ENCODE measurements at places on chromosomes 1 and 21.

- no peak for DNase-seq
Measured at GRCh38 chr1:79817031-79817560, 810.6 kb upstream of the ADGRL4 start.

- no peak for DNase-seq
Measured at GRCh38 chr21:45618287-45618686, 25.2 kb upstream of the PCBP3 start.

- no peak for DNase-seq
Measured at GRCh38 chr1:107692580-107693345, 272.2 kb downstream of the VAV3 start.

DNA sequence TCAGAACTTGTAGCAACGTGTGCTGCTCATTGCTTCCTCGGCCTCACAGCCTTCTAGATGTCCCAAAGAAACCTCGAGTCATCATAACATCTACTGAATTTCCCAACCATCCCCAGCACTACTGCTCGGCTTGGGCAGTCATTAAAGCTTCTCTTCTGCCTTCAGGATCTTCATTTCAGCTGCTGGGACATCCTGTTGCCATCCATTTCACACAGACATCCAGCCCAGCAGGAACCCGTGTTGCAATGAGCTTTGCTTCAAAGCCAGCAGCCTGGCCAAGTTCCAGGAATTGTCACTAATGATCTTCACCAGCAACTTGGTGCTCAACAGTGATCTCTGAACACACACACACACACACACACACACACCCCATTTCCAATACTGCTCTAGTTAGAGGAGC, 18.5 kb downstream of the WLS start:
- no peak for DNase-seq

GRCh38 chr1:80244372-80244771, 1237.8 kb upstream of the ADGRL4 start:
- no peak for DNase-seq

DNA sequence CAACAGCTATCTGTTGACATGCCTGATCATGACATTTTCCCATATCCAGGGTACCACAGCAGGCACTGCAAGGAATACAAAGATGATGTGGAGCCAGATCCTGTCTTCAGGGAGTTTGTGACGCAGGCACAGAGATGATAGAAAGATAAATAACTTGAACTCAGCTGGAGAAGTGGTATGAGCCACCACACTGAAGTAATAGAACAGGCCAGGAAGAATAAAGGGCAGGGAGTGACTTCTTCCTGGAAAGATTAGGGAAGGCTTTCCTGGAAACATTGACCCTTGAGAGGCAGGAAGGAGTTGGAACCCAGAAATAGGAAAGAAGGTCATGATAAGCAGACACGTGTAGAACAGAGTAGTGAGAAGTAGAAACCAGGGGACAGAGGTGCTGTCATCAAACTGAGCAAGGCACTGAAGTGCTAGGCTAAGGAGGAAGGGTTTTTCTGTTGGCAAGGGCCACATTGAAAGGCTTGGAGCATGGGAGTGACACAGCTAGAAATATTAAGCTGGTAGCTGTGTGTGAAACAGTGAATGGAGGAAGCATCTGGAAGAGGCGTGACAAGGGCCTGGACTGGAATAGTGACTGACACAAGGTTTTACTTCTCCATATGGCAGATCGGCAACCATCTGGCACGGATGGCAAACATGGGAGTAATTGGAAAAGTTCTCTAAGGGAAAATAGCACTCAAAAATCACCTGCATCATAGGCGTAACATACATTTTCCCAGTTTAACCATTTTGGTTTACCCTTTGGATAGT, 68.4 kb downstream of the AK5 start:
- no peak for DNase-seq

- DNase-seq, result no peak
Measured at GRCh38 chr1:201361652-201362504, 15.6 kb downstream of the TNNT2 start.

GRCh38 chr1:24897263-24898151, 32.6 kb downstream of the RUNX3 start:
- no peak for DNase-seq

DNA sequence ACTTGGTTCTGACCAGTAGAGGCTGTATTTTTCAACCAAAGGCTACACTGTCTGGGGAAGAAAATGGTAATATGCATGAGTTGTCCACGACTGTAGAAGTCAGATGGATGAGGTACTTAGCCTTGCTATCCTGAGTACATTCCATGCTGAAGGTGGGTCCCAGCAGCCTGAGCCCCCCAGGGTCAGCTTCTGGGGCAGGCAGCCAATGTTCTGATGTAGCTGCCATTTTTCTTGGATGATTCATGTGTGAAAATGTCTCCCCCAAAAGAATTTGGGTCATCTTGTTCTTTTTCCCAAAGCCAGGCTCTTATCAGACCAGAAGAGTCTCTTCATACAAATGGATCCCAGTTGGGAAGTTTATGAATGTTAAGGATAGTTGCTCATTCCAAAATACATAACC, 172.2 kb upstream of the UBE2U start:
- no peak for DNase-seq

DNA sequence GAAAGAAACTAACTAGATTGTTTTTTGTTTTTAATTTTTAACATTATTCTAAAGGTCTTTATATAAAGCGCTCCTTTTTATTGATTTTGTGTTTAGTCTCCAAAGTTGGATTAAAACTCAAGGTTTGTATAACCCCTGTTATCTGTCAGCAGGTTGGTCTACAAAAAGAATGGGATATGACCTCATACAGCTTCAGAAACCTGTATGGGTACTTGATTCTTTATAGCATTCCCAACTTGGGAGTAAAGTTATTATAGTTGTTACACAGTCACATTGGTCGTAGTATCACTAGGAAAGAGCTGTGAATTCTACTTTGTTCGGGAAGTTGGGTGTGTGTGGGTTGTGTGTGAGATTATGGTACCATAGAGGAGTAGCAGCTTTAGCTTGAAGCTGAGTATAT, 52.4 kb downstream of the ZMYM4 start:
- DNase-seq, result no peak

- DNase-seq, result no peak
Measured at GRCh38 chr21:17782051-17782450, 37.1 kb downstream of the C21orf91 start.

DNA sequence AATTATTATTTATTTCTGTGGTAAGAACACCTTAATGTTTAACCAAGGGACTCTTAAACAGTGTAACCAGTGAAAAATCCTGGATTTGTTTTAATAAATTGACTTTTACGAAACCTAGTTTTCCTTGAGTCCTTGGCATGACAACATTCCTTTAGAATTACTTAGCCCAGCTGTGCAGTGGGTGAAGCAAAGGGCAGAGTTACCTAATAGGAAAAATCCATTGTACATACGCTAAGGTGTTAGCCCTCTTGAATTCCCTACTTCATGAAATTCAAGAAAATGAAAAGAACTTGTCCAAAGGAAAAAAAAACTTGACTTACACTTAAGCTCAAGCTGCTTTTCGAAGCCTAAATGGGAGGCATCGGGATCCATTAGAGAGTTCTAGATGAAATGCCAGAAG, 852.0 kb upstream of the ADAMTS5 start:
- DNase-seq, result no peak

DNA sequence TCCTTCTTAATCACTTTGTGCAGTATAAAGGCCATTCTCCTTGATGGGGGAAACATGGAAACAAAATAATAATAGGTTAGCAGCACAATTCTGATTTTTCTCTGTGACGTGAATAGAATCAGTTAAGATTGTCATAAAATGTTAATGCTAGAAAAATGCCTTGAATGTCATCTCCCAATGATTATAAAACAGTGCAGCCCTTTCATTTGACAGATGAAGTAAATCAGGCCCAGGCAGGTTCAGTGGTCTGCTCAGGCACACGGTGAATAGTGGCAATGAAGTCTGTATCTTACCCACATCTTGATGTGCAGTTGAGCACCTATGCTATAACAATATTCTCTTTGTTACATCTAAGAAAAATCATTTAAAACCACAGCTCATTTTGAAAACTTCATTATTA, 32.2 kb upstream of the ZNF281 start:
- DNase-seq, result no peak

GRCh38 chr1:207925210-207925609, 14.3 kb upstream of the CD34 start:
- DNase-seq, result no peak

DNA sequence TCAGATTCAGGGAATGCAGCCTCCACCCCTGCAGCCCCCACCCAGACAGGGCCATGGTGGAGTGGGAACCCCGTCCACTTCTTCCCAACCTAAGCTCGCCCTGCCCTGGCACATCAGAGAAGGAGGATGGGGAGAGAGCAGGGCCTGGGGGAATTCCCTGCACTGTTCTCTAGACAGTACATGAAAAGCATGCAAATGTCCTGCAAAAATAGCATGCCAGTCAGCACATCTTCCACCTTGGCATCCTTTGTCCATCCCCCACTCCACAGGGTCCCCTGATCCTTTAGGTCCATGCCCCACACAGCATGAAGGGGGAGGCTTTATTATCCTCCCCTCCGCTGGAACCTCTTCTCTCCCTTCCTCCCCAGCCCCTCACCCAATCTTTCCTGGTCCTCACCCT, 35.0 kb upstream of the RD3 start:
- DNase-seq, result no peak

GRCh38 chr21:42063571-42064521, 7.3 kb upstream of the UMODL1 start:
- no peak for DNase-seq

- no peak for DNase-seq
Measured at GRCh38 chr1:89044970-89045721, 19.9 kb downstream of the GBP1 start.

GRCh38 chr1:102550729-102551384, 554.1 kb upstream of the OLFM3 start:
- no peak for DNase-seq

GRCh38 chr1:241422470-241422869, 65.5 kb upstream of the RGS7 start:
- DNase-seq, result no peak

- no peak for DNase-seq
Measured at GRCh38 chr1:8412183-8412831, 94.4 kb downstream of the SLC45A1 start.

- no peak for DNase-seq
Measured at GRCh38 chr1:85047144-85047471, 1.2 kb downstream of the MCOLN3 start.

GRCh38 chr1:245056913-245057312, 97.9 kb upstream of the KIF26B start:
- no peak for DNase-seq

- no peak for DNase-seq
Measured at GRCh38 chr1:168320800-168321450, 40.2 kb downstream of the TBX19 start.

DNA sequence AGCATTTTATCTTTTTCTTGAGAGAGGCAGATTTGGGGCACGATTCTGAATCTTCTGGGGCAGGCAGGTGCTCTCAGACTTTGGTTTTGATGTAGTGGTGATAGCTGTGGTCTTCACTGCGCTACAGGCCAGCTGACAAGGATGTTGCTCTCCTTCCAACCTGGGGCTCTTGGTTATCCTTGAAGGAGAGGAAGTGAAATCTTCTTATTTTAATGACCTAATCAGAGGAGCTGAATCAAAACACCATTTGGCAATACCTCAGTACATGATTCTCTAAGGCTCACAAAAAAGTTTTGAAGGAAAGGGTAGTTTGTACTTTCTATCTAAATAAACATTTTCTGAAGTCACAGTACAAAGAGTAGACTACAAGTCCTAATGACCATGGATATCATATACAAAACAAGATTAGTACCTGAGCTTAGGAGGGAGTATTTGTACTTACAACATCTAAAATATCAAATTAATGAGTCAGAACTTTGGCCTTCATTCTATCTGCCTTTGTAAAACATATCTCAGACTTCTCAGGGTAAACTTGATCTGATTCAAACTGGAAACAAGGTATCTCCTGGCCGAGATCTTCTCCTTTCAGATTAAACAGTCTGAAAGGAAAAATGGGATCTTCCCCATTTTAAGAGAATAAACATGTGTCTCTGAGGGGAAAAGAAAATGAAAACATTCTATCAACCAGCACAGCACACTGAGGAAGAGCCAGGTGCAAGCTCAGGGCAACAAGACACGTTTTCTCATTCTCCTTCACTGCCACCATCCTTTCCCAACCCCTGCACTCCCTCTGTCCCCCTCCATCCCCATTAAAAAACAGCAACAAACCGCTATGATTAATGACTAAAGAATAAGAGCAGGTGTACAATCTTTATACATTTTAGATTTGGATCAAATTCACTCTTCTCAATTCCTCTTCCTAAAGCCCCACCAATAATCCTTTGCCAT, 69.2 kb downstream of the SH3GLB1 start:
- DNase-seq, result no peak

DNA sequence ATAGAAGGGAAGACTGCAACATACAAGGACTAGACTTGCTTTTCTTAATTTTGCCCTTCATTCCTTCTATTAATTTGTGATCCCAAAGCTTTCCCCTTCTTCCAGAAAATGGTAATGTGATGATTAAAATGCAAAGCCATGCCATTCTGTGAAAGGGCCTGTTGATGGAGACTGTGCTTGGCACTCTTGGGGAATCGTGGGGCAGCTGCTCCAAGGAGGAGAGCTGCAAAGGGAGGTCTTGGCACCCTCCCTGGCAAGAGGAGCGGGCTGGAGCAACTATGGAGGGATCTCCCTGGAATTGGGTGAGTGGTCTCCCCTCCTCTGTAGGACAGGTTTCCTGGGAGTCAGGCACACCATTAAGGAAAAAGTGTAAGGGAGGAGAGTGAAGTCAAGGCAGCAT, 16.6 kb downstream of the CACNA1S start:
- DNase-seq, result no peak

DNA sequence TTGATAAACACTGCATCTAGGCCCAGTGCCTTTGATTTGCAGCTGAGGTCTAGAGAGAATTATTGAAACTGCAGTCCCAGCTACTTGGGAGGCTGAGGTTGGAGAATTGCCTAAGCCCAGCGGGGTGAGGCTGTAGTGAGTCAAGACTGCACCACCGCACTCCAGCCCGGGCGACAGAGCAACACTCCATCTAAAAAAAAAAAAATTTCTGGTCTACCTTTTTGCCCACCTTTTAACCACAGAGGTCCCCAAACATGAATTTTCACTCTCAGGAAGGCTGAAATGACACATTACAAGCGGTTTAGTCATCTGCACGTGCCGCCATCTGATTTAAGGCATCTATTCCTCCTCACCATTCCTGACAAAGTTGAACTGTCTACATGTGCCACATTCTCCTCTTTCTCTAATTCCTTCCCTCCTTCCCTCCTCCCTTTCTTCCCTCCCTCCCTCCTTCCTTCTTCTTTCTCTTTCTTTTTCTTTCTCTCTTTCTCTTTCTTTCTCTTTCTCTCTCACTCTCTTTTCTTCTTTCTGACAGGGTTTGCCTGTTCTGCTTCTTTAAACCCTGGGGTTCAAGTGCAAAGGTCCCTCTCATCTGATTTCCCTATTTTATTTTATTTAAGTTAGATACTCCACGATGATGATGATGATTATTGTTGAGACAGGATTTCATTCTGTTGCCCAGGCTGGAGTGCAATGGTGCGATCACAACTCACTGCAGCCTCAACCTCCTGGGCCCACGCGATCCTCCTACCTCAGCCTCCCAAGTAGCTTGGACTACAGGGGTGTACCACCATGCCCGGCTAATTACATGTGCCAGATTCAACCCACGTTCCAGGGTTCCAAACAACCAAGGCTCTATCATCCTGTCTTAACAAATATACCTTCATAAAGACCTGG, 3.0 kb upstream of the SOD1 start:
- DNase-seq, result no peak

All from stimulated activated CD8-positive, alpha-beta memory T cell treated with anti-CD3 and anti-CD28 coated beads, Interleukin-2, amount 100 ng/mL, for 1 hour (primary cell).